ENCODE measurements at places on chromosomes 6 and 20. TPM values are rescaled to one million over a fixed set of nuclear protein-coding genes. Genes with fewer than 3 reads are reported as not detected.

DNA sequence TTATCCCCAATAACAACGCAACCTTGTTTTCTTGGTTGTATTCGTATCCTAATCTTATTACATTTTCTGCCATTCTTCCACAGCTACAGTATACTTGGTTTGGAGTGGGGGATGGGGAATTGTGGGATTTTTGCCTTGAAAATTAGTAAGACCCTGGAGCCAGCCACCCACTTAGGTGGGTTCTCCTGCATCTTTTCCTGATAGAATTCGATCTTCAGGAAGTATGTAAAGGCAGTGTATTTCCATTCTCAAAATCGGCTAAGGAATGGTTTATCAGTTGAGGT lies 1.1 kb downstream of the ITCH start:
- no peak for DNase-seq

Gene DEFB123
- not detected for total RNA-seq

GRCh38 chr6:140208286-140208685 lies 833.8 kb upstream of the CITED2 start:
- no peak for DNase-seq

- no peak for DNase-seq
Observed at GRCh38 chr6:35677456-35677855, 11.3 kb downstream of the FKBP5 start.

Gene RHAG
- 0.38 TPM for total RNA-seq

- DNase-seq = peak; percentile 87
Observed at GRCh38 chr6:41712651-41713103, 22.7 kb downstream of the TFEB start.

Gene BFSP1
- total RNA-seq = 0.10 TPM

DNA sequence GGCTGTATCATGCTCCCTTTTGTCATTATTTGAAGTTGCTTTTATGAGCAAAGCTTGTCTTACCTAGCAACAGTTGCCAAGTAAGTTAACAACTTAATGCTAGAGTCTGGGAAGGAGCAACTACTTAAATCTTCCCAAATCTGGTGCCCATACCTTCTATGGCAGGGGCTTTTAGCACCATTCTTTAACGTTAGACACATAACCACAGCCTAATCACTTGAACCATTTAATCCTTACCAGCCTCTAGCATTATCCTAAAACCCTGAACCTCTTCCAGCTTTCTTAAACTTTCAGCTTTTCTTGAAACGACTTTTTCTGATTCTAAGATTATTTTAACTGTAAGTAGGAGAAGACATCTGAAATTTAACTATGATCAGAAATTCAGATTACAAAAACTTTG lies at the start of gene C6orf163:
TSS of gene C6orf163 (plus strand) at position 83 of the 400 bp plus-strand sequence. CDS start at position 370, 287 bp downstream.
- no peak for DNase-seq

DNA sequence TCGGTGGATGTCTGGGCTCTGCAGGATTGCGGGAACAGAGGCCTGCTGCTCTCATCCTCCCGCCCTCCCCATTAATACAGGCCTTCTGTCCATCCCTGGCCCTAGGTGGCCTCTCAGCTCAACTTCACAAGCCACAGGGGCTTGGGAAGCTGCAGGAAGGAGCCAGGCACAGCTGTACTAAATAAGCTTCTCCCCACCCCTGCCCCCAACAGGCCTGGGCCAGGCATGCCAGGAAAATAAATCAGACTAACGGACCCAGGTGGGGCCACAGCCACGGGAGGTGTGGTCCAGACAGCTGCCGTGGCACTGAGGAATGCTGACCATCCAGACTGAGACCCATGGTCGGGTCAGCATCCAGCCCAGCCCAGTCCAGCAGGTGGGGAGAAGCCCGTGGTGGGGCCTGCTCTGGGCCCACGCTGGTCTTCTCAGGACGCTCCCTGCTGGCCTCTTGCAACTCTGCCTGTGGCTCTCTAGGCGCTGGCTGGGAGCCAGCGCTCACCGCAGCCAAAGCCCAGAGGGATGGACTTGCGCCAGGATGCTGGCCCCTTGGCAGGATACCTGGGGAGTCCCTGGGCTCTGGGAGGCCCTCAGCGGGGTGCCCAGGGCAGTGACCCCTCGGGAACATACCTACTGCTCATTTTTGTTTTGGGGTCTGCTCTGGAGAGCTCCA lies 8.6 kb upstream of the YTHDF1 start:
- no peak for DNase-seq

DNA sequence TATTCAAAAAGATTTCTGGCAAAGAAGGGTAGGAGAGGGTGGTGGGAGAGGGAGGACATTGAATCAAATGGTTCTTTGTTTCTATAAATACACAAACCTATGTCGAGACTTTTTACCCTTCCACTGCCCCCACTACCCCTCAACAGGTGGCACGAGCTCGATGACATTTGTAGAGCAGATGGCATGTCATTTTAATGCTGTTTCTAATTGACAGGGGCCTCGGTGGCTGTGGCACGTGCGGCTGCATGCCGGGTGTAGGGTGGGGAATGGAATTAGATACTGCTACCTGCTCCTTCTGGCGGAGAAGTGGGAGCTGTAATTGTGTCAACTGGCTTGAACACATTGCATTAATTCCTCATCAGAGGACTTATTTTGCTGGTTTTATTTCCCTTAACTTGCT lies 29.1 kb upstream of the SASH1 start:
- no peak for DNase-seq

- no peak for DNase-seq
Observed at GRCh38 chr6:6803180-6803977, 214.9 kb downstream of the LY86 start.

All from left lobe of liver (tissue), 2 donors.